Fibroblast of skin of left biceps (primary cell): ENCODE measurements at places on chromosomes 1 and 21.

- no peak for DNase-seq
These were observed 973 bp downstream of the FMOD start for GRCh38 chr1:203349773-203350524.

- DNase-seq, result no peak
These were observed 59.7 kb downstream of the KANK4 start for GRCh38 chr1:62259551-62259950.

- DNase-seq, result no peak
These were observed 4.4 kb upstream of the ADAMTS1 start for GRCh38 chr21:26849428-26850115.

DNA sequence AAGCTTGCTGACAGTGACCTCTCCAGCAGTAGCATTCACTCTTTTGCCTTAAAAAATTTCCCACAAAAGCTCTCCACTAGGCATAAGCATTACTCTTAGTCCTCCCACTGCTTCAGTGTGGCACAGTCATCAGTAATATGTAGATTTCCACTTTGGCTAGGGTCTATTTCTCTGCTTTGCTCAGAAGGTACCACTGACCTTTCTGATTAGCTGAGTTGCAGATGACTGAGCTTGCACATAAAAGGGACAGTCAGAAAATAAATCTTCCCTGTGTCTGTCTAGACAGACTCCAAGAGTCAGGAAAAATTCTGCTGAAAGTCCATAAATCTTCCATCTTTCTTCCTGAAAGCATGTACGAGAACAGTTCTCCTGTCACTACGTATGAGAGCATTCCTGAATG is 56.6 kb upstream of the APP start:
- no peak for DNase-seq

GRCh38 chr1:165616054-165616612 is 14.9 kb upstream of the MGST3 start:
- no peak for DNase-seq

DNA sequence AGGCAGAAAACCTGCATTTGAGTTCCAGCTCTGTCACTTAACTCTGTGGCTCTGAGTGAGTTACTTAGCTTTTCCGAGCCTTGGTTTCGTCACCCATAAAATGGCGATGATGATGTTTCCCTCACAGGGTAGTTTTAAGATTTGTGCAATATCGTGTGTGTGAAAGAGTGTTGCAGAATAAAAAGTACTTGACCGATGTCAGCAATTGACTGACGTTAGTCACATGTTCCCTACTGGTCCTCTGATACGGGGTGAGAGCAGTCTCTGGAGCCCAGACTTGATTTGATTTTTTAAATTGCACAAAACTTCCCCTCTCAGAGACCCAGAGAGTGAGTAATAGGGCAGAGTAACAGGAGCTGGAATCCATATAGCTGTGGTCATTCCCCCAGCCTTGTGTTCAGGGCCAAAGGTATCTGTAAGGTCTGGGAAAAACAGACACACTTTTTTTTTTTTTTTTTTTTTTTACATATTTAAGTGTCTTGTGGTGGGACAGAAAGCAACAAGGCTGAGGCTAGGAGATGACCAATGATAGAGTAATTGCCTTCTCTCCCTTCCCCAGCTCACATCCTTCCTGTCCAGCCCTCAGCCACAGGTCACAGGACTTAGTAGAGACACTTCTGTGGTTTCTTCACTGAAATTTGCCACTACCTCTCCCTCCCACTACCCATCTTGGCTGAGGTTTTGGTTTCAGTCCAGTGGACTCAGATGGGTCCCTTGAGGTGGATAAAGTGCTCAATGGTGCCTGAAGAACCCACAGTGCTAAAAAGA is 2.0 kb downstream of the FCER1G start:
- DNase-seq, result no peak

DNA sequence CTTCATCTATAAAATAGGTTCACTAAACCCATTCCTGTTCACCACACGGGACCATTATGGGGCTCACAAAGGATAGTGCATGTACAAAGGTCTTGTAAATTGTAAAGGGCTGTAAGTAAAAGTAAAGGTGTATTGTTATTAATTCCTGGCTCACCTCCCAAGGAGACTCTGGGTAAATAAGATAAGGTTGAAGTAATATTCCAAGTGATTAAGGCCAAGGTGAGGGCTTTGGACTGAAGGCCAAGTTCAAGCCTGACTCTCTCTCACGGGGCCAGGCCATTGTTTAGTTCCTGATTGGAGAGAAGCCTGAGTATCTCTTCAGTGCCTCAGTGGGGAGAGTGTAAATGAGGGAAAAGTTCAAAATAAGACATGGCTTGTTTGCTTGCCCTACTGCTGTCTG is 19.5 kb upstream of the ZFYVE9 start:
- DNase-seq, result no peak

- no peak for DNase-seq
These were observed 15.2 kb downstream of the SLC66A1 start for GRCh38 chr1:19327301-19327700.

- no peak for DNase-seq
These were observed 208.8 kb downstream of the KIF26B start for GRCh38 chr1:245363461-245364200.

DNA sequence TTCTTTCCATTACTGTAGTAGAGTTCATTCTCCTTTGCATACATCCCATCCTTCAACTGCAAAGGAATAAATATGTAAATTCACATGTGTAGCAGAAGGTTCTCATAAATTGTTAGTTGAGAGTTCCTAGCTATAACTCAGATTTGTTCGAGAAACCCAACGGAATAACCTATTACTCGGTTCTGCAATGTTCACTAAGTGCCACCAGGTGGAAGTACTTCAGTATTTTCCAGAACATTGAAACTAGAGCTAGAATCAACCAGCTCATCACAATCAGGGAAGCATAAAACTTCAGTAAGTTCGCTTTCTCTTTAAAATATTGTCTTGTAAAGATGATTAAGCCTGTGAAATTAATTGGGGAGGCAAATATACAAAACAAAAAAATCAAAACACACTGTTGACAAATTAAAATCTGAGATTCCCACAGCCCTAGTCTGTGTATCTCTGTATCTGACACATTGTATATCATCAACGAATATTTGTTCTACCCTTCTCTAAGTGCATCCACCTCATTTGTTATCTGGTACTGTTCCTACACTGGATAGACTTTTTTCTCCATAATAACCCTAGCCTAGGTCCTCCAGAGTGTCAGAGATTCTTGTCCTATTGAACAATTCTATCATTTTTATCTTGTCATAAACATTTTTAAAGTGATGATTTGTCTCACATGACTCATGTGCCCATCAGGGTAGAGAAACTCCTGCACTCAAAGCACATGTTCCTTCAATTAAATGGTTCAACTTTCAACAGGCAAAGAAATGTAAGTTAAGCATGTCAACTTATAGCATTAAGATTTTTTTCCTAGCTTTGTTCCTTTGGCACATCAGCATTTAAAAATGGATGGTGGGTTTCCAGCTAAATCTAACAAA is 31.9 kb downstream of the MROH9 start:
- peak; percentile 18 for DNase-seq

DNA sequence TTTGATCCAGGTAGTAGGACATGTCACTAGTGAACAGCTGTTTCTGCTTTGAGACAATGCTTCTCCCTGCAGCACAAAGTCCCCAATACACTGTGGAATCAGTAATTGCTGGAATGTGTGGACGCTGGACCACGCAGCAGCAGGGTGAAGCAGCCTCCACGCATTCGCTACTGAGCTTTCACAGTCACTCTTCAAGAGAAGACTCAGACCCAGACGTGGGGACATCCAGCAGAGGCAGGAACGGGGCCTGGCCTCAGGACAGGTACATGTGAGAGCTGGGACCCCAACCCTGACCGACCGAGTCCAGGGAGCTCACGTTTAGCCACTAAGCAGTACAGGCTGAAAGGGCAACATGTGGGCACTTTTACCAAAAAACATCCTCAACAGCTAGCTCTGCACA is 34.1 kb upstream of the PRDM15 start:
- DNase-seq, result no peak

DNA sequence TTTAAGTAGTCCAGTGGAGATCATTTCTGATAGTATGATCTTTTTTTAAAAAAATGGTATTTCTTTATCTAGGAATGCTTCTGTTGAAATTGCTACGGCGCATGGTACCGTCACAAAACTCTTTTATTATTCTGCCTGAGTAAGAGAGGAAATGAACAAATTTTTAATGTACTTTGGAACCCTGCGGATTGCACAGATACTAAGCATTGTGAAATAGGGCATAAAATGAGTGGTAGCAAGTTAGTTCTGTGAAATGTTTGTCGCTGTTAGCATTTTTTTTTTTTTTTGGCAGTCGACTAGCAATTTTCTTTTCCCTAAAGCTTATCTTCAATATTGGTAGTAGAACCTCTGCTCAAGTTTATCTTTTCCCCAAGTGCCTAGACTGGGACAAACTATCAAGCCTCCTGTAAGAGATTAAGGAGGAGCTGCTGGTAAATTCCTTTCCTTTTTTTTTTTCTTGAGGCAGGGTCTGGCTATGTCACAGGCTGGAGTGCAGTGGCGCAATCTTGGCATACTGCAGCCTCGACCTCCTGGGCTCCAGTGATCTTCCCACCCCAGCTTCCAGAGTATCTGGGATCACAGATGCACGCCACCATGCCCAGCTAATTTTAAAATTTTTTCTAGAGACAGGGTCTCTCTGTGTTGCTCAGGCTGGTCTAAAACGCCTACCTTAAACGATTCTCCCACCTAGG is 2.2 kb downstream of the ITSN1 start:
- no peak for DNase-seq

- no peak for DNase-seq
These were observed 26.0 kb upstream of the KCNK2 start for GRCh38 chr1:215056584-215056983.

DNA sequence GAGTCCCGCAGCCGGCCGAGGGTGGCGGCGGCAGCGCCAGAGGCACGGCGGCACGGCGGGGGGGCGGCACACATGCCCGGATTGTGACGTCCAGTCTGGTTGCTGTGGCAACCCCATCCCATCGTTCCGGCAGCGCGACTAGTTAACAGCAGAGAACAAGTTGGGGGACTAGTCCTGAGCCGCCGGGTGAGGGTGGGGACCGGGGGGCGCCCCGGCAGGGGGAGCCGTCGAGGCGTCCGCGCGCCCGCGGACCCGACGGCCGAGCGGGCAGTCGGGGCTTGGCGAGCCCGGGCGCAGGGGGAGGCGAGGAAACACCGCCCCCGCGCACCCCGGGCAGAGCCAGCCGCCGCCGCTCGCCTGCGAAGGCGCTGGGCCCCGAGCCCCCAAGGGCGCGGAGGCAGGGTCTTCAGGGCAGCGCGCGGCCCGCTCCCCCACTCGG is at the start of gene CHD5:
Gene CHD5 (minus strand): TSS at position 54 of the 439 bp plus-strand sequence. CDS start 298 bp downstream, outside the sequence.
- DNase-seq, result no peak

DNA sequence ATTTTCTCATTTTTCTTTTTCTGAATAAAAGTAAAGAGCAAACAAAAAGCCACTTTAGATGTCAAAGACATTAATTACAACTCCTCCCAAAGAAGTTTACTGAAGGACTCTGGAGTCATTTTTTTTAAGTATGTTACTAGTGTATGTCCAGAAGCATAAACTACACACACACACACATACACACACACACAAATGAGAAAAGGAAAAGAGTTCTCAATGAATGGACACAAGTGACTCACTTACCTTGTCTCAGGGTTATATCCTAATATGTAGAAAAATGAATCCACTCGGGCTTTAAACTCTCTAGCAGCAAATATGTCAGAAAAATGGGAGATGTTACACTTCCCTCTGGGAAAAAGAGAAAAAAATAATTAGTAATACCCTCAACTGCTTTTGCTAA is 223.1 kb downstream of the SLC45A1 start:
- DNase-seq, result no peak

DNA sequence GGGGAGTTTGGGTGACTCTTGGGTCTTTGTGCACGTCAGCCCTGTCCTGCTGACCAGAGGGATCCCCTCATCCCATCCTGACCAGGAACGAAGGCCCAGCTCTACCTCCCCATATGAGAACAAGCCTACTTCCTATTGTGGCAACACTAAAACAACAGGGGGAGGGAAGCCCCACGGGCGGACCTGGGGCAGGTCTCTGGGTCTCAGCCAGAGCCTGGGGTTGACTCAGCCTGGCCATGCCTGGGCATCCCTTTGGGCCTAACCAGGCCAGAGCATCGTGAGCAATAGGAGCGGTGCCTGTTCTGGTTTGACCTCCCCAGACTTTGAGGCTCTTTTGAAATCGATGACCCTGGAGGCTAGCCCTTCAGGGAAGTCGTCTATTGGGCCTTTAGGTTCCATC is 16.8 kb downstream of the RPS6KA1 start:
- no peak for DNase-seq

GRCh38 chr1:190312763-190313162 is 164.9 kb downstream of the BRINP3 start:
- DNase-seq, result no peak

GRCh38 chr1:29349871-29350491 is 113.7 kb downstream of the PTPRU start:
- no peak for DNase-seq

GRCh38 chr1:214008791-214009422 is 21.1 kb downstream of the PROX1 start:
- no peak for DNase-seq

DNA sequence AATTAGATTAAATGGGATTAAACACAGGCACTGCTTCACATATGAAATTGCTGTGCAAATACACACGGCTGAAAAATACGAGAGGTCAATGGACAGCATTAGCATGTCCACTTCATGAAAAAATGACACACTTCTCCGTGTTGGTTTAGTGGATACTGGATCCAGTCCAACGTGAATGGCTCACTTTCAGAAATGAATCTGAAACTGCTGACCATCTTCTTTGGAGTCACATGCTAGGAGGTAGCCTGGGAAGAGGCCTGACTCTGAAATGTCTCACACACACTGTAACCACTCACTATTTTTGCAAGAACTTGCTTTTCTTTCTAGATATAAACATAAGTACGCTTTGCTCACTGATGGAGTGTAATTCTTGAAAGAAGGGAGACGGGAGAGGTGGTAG is 127.3 kb downstream of the HLCS start:
- no peak for DNase-seq

- DNase-seq, result no peak
These were observed 1.8 kb downstream of the ERRFI1 start for GRCh38 chr1:8024329-8024728.
